GM13976 (cell line): ENCODE measurements at places on chromosomes 5 and 9.

GRCh38 chr9:70539526-70539925 is 125.1 kb upstream of the KLF9 start:
- no peak for DNase-seq

DNA sequence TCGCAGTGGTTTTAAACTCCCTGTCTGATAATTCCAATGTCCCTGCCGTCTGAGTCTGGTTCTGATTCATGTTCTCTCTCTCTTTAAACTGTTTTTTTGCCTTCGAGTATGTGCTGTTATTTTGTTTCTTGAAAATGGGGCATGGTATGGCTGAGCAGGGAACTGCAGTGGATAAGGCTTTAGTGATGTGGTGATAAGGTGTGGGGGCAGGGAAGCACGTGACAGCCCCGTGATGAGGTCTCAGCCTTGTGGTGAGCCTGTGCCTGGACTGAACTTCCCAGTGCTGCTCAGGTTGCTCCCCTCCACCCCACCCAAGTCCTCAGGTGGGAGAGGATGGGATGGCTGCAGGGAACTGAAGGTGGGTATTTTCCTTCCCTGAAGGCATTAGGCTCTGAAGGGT is 5.5 kb upstream of the ZNF354B start:
- no peak for DNase-seq

GRCh38 chr5:124583469-124584350 is 162.7 kb downstream of the ZNF608 start:
- DNase-seq: peak; percentile 76

- no peak for DNase-seq
Measured at GRCh38 chr9:88538311-88539085, 3.5 kb downstream of the NXNL2 start.

GRCh38 chr5:14063138-14063537 is 80.0 kb upstream of the TRIO start:
- DNase-seq: no peak

DNA sequence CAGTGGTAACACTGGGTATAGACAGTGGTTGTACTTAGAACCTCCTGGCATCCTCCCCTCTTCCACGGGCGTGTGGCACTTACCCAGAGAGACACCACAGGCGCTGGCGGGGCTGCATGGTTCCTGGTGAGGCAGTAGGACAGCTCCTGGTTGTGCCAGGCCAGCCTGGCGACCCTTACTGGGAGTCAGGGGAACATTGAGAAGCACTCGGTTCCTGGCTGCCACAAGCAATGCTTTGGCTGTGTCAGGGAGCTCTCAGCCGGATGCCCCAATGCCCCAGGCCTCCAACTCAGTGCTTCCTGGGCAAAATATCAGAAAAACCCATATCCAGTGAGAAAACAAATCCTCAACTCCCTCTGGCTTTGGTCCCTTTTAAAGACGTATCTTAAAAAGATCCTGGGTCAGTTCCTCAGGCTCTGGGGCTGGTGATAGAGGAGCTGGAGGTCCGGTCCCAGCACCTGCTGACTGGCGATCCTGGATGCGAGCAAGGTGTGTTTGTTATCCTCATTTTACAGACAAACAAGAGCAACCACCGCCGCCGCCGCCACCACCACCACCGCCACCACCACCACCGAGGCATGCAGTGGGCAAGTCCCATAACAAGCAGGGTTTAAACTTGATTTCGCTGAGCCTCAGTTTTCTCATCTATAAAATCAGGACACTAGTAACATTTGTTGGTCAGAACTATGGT is 4.2 kb downstream of the NKX2-5 start:
- DNase-seq: peak; percentile 34

DNA sequence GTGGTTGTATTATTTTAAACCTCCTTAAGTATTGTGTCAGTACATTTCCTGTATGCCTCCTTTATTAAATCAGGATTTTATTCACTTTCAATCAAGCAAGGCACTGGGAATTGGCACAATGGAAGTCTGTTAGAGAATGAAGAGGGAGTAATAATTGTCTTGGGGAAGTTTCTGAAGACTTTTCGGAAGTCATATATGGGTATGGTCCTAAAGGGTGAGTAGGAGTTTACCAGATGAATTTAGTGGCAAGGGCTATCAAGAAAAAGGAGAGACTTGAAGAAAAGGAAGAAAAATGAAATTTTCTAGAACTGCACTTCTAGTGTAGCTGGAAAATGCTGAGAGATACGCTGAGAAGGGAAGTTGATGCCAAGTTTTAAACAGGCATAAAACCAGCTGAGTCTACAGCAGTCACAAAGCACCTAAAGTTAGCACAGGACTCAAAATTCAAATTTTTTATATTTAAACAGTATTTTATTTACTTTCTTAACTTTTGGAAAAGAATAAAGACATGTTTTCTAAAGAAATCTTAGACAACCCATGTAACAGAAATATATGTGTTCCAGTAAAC is 184.9 kb downstream of the SMC2 start:
- no peak for DNase-seq

DNA sequence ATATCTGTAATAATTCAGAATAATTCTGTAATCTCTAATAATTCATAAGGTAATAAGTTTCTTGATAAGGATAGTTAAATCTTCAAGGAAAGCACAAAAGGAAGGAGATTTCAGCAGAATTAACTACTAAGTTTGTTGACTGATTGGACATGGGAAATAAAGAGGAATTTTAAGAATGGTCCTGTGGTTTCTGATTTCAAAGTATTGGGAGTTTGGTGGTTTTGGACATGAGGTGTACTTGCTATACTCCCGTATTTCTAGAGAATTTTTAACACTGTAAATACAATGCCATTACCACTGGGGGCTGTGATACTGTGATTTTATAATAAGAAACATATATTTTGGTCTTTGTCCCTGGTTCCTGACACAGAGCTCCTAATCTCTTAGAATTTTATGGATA is 123.9 kb downstream of the UNC13B start:
- DNase-seq: no peak

- no peak for DNase-seq
Measured at GRCh38 chr5:159458217-159458711, 128.0 kb upstream of the IL12B start.

DNA sequence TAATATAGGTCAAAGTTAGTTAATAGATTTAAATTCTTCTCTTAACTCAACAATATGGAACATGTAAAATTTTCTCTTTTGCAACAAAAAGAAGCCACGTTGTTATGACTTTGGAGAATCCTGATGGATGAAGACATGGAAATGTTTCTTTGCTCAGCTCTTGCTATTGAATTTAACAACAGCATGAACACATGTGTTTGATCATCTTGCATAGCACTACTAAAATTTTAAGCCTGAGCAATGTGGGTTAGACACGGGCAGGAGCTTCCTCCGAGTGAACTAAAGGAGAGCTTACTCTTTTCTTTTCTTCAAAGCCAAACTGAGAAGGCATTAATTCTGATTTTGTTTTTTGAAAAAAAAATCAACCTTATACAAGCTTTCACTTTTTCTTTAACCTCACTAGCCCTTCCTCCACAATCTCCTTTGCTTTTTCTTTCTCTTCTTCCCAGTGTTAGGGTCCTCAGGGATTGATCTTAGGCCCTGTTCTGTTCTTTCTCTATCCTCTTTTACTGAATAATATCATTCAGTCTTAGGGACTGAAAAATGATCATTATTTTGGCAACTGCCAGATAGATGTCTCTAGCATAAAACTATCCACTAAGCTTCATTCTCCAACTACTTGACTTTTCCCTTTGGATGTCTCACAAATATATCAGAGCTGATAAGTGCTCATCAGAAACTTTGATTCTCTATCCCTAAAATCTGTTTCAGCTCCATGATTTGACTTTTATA is 36.9 kb downstream of the ADAMTS19 start:
- no peak for DNase-seq

DNA sequence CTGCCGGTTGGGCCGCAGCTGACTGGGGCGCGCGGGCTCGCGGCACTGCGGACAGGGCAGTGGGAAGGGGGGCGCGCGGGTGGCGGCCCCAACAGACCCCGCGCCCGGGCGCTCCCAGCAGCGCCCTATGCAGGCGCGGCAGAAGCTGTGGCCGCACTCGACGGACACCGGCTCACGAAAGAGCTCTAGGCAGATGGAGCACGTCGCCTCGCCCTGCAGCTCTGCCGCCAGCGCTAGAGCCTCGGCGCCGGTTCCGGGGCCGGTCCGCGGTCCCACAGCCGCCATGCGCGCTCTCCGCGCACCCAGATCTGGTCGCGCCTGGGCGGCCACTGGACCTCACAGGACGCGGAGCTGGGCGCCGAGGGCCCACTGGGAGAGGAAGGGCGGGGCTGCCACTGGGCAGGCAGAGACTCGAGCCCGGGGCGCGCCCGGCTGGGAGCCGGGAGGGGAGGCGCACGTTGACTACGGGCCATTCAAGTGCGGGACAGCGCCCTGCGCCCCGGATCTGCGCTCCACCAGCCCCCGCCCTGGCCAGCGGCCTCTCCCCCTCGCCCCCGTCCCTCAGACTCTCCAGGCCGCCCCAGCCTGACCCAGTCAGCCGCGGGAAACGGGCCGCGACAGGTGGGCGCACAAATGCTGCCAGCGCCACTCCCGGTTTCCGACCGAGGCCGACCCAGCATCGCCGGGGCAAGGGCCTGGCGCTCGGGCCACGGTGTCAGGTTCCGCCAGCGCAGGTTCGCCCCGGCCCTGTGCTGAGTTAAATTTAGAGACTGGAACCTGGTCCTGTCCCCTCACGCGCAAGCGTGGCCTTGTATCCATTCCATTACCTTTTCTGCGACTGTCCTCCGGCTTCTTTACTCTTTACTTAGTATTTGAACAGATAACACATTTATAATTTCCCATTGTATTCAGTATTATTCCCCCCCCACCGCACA is at the start of gene TRIM7:
TRIM7 (minus strand) TSS at position 371 of the 935 bp plus-strand sequence; CDS start at position 285, 86 bp downstream.
- DNase-seq: peak; percentile 65

GRCh38 chr9:86246752-86247161 is 12.7 kb downstream of the C9orf153 start:
- DNase-seq: peak; percentile 55

- peak; percentile 61 for DNase-seq
Measured at GRCh38 chr5:177132136-177133095, 1.2 kb upstream of the NSD1 start.

DNA sequence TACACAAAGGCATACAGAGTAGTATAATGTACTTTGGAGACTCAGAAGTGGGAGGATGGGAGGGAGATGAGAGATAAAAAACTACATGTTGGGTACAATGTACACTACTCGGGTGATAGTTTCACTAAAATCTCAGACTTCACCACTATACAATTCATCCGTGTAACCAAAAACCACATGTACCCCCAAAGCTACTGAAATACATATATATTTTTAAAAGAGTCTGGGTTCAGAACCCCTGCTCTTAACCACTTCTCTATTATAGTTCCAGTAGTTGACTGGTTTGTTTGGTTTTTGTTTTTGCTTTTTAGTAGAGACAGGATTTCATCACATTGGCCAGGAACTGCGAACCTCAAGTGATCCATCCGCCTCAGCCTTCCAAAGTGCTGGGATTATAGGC is 22.6 kb downstream of the SGTB start:
- no peak for DNase-seq

GRCh38 chr5:144196612-144197011 is 25.9 kb downstream of the KCTD16 start:
- no peak for DNase-seq

DNA sequence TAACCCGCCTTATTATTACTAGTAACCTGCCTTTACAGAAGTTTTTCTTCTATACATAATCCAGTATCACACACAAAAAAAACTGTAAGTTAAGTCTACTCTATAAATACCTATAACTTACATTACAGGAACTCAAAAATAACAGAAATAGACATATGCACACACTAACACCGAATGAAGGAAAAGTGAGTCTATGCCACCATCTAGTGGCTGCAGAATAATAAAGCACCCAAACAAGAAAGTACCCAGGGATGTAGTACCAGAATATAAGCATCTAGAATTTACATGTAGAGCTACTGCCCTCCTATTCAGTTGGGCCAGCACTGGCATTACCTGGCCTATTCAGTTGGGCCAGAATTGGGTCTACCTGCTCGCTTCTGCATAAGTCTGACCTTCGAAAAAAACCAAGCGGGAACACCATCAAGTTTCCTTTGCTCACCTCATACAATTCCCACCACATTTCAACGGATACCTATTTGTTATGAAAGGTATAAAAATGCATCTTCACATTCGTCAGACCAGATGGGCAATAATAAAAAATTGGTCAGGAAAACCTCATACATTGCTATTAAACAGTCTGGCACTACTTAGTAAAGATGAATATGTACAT is 4.0 kb upstream of the NIPSNAP3A start:
- DNase-seq: peak; percentile 62

GRCh38 chr5:170757182-170757601 is 26.3 kb upstream of the GABRP start:
- DNase-seq: no peak

DNA sequence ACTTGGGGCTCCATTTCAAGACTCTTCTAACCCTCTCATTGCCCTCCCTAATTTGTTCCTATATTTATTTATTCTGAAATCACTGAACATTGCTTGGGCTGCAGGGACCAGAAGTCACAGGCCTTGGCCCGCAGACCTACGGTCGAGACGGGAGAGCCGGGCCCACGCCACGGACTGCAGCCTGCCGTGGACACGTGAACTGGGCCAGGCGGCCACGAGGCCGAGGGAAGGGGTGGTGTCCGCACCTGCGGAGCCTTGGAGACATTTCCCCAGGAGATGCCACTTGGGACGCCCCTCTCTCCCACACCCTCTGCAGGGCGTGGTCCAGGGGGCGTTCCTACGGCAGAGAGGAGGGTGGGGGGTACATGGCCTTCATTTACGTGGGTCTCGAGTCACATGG is 463.9 kb downstream of the ICE1 start:
- no peak for DNase-seq

GRCh38 chr5:175921061-175921730 is 46.9 kb downstream of the THOC3 start:
- DNase-seq: no peak

DNA sequence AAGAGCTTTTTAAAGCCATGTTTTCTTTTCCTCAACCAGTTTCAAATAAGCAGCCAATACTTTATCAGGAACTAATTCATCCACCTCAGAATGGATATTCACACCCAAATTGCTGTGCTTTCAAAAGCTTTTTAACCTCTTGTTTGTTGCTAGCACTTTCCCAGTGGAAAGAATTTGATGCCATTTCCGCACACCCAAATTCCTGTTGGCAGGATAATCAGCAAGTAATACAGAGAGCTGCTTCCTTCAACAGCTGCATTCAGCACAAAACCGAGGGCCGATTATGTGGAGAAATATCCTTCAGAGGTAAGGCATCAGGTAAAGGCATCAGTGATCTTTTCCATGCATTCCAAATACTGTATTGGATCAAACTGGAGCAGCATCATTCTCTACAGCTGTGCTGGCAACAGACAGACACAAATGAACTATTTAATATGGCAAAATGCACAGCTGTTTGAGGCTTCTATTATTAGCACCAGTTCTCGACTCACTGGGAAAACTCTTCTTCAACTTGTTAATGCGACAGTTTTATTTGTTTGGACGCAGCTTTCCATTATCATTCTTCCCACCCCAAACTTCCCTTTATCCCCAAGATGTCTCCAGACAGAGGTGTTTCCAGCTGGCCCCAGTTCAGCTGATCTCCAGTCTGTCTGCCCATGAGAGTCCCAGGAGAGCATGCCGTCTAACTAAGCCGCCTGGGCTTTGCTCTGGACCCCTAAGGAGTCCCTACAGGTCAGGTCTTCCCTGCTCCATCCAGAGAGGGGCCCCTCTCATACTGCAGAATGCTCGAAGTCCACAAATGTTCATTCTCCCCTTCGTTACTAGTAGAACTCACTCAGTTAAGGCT is 22.2 kb upstream of the MGAT1 start:
- DNase-seq: no peak
